ENCODE measurements at places on chromosomes 5 and 9. TPM values are rescaled to one million over a fixed set of nuclear protein-coding genes. Genes with fewer than 3 reads are reported as not detected.

Gene DDX4
- not detected for total RNA-seq

Gene CARD9
- 0.86 TPM for total RNA-seq

Gene SLC28A3
- 1.2 TPM for total RNA-seq

Gene GMCL2
- total RNA-seq = not detected

Gene PCDHGA3
- 5.8 TPM for total RNA-seq

Gene GTF2H2C
- total RNA-seq = 17.0 TPM

Gene CBY3
- not detected for total RNA-seq

Gene C5orf52
- total RNA-seq = not detected

Gene GHR
- total RNA-seq = 15.2 TPM

Gene SARDH
- total RNA-seq = 1.4 TPM

Gene DNAJA1
- 93.2 TPM for total RNA-seq

Gene HSPB3
- total RNA-seq = 218 TPM

Gene ADAMTS12
- 3.4 TPM for total RNA-seq

Gene DNAI1
- total RNA-seq = 0.29 TPM

Gene PDE8B
- total RNA-seq = 40.2 TPM

Gene ANKDD1B
- 0.21 TPM for total RNA-seq

Gene SLC36A3
- not detected for total RNA-seq

Gene ZFP37
- total RNA-seq = 2.0 TPM

Measured in left cardiac atrium (tissue), 4 donors.